ENCODE measurements at places on chromosomes 6 and 20.

GRCh38 chr6:75620381-75621304 lies 19.0 kb downstream of the SENP6 start:
- no peak for DNase-seq

DNA sequence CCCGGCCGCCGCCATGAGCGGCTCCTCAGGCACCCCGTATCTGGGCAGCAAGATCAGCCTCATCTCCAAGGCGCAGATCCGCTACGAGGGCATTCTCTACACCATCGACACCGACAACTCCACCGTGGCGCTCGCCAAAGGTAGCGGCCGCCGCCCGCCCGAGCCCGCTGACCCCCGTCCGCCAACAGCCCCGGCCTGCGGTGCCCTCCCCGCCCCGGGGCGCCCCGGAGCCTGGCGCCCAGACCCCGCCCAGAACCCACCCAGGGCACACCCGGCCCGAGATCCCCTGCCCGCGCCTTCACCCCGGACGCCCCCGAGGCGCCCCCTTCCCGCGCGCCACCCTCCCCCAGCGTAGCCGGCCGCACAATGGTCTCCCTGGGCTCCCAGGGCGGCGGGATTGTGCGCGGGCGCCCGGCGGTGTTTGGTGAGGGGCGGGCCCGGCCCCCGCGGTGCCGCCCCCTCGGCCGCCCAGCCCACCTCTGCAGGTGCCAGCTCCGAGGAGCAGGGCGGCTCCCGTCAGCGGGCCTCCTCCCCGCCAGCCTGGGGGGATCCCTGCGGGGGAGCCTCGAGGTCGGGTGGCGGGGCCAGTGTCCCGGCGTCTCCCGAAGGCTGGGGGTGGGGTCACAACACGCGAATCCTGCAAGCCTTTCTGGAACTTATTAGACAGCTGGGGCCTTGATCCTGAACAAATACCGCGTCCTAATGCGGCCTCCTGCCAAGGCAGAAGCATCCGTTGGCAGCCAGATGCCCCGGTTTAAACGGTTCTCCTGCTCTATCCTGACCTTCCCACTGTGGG lies 577 bp downstream of the LSM14B start:
- peak; percentile 41 for DNase-seq

- DNase-seq: no peak
Observed at GRCh38 chr20:7950387-7950786, 10.1 kb upstream of the HAO1 start.

DNA sequence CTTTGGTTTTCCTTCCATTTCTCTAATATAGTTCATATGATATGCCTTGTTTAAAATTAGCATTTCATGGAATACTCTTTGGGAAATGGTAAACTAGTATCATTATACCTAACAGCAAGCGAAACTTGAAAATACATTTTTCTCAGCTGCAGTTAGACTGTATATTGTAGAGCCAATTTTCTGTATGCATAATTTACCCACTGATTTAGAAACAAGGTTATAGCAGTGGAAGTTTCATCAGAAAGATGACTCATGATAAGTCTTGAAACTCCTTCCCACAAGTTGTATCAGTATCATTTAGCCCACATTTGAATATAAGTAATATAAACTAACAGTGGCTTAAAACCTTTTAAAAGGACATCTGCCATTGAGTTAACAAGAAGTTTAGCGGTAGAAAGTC lies 164.8 kb upstream of the BMP5 start:
- no peak for DNase-seq

DNA sequence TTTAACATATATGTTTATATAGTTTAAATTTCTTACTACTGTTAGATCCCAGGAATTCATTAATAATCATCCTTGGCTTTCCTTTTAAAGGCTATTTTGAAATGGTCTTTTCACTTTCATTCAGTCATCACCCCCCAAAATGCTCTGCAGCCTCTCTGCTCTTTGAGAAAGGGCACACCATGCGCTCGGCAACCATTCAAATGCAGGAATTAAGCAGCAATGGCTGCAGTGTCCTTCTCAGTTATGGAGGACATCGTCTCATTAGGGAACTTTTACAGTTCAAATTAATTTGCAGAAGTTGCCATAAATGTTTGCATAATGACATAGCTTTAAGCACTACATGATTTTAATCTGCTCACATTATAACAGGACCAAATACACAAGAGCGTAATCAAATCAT lies 6.3 kb downstream of the TUBB1 start:
- DNase-seq: no peak

DNA sequence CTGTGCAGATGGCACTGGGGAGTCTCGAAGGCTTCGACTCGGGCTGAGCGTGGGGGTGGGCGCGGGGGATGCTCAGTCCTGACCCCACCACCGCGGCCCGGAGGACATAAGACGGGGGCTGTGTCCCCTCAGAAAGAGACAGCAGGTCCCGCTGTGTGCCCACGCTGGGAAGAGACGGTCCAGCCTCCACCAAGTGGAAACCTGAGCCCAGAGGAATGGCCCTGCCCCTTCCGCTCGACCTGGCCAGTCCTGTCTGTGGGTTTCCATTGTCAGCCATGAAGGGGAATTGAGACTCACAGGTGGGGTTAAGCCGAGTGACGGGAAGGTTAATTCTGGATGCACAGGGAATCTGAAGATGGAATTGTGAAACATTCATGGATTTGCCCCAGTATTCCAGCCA lies 442.7 kb downstream of the PREX1 start:
- no peak for DNase-seq

DNA sequence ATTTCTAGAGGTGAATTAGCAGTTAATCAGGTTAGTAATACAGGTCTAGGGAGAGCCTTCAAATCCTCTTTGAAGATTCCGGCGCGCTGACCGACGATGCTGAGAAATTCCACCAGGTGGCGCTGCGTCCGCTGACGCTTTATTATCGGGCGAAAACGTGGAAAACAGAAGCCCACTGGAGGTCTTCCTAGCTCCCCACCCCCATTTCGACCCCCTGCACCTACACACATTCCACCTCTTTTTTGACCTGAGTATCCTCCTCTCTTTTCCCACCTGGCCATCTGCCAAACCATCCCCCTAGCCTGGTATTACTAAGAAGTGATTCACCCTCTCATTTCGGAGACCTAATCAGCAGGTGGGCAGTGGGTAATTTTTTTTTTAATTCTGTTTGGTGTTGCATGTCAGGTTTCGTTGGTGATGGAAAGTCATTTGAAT lies 65.4 kb upstream of the RIN2 start:
- peak; percentile 38 for DNase-seq

DNA sequence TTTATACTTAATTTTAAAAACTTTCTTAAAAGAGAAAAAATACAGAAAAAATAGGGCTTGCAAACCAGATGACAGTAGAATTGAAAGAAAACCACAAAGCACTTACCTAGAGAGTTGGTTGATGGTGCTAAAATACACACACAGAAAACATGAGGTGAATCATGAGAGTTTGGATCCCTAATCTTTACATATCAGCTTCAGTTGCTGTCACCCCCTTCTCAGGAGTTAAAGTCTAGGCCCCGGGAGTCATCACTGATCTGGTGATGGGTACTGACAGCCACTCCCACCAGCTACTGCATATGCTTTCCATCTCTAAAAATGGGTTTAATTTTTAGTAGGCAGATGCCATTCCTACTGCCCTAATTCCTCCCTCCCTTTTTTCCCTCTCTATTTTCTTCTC lies 16.7 kb downstream of the TSBP1 start:
- no peak for DNase-seq

GRCh38 chr6:111922454-111923297 lies 49.4 kb upstream of the FYN start:
- no peak for DNase-seq

- no peak for DNase-seq
Observed at GRCh38 chr6:157766901-157767774, 55.9 kb upstream of the SNX9 start.

DNA sequence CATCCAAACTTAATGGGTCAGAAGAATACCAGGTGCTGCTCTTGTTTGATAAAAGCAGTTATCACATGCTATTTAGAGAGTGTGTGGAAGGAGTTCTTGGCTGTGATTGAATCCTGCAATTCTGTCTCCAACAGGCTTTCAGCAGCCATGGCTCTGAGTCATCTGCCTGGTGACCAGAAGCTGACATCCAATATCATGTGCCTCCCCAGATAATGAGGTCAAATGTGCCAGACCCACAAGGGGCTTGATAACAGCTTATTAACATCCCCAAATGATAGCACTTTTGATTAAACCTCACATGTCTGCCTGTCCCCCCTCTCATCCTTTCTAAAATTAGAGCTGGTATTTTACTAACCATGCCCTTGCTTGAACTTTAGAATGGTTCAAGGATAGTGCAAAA lies 175.7 kb upstream of the PLN start:
- no peak for DNase-seq

DNA sequence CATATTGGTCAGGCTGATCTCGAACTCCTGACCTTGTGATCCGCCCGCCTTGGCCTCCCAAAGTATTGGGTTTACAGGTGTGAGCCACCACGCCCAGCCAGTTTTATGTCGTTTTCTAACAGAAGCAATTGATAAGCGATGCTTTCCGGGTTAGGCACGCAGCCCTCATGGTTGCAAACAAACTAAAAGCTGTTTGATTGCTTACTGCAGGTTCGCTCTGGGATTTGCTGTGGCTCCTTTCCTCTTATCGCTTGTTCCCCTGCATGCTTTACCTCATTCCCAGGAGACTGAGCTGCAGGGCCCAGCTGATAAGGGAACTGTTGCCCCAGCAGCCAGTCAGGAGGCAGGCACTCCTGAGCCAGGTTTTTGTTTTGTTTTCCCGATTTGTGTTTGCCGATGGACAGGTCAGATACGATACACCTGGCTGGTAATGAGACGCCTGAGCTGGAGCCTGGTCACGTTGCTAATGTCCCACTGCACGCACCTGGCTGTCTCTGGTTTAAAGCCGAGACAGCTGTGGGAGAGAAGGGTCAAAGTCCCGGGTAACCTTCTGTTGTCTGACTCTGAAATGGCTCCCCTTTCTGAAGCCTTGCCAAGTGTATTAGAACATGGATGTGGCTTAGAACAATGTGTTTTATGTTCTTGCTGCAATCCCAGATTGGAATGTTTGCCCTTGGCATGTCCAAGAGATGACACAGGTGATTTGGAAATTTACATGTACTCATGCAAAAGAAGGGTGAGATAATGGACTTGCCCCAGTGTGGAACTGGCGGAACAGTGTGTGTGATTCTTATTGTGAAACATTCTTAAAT lies 19.9 kb downstream of the DSP start:
- no peak for DNase-seq

GRCh38 chr6:106716966-106717365 lies 87.6 kb downstream of the QRSL1 start:
- no peak for DNase-seq

DNA sequence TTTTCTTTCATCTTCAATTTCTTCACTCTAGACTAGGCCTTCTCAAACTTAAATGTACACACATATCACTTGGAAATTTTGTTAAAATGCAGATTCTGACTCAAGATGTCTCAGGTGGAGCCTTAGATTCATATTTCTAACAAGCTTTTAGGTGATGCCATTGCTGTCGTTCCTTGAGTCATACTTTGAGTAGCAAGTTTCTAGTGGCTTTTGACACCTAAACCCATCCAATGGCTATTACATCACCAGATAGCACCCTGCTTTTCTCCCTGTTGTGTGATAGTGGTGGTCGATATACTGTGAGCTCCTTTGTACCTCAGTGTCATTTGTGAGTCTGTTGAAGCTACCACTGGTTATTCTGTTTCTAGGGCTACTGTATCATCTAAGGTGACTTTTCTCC lies 34.8 kb upstream of the BAG2 start:
- DNase-seq: no peak

GRCh38 chr6:39050453-39051112 lies 2.0 kb downstream of the GLP1R start:
- no peak for DNase-seq

GRCh38 chr6:76250666-76251065 lies 178.2 kb upstream of the IMPG1 start:
- no peak for DNase-seq

GRCh38 chr6:166512567-166512966 lies 73.9 kb downstream of the RAMACL start:
- DNase-seq: no peak

GRCh38 chr20:33353013-33353402 lies 48.3 kb downstream of the CDK5RAP1 start:
- DNase-seq: no peak

GRCh38 chr20:43799150-43799711 lies 72.4 kb upstream of the GTSF1L start:
- no peak for DNase-seq

All from activated T-cell treated with anti-CD3 and anti-CD28 coated beads for 48 hours (primary cell).